ENCODE measurements at places on chromosomes 5 and 9. TPM values are rescaled to one million over a fixed set of nuclear protein-coding genes. Genes with fewer than 3 reads are reported as not detected.
A peak's percentile ranks its signal among the peaks of the same experiment; 100 is the strongest.

- no peak for DNase-seq
These were observed 94.2 kb upstream of the IFNK start for GRCh38 chr9:27429917-27430316.

DNA sequence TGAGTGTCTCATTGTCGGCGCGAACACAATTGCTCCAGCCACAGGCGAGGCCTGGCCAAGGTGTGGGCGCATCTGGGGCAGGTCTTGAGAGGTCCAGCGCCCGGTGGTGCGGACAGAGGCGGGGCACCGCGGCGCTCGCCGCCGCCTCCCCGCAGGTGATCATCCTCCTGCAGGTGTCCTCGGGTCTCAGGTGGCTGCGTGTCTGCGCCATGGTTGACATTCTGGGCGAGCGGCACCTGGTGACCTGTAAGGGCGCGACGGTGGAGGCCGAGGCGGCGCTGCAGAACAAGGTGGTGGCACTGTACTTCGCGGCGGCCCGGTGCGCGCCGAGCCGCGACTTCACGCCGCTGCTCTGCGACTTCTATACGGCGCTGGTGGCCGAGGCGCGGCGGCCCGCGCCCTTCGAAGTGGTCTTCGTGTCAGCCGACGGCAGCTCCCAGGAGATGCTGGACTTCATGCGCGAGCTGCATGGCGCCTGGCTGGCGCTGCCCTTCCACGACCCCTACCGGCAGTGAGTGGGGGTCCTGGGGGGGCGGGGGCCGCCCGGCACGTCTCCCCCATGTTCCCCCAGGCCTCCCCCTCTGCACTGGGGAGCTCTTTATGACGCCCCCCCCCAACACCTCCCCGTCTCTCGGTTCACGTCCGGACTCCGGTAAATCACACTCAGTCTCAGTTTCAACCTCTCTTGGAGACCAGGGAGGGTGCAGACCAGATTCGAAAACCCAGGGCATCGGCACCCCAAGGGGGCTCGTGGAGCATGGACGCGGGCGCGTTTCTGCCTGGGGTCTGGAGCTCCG lies 446 bp downstream of the NXNL2 start:
- peak; percentile 66 for DNase-seq

GRCh38 chr9:124771867-124772679 lies 962 bp upstream of the NR6A1 start:
- DNase-seq, result peak; percentile 75

DNA sequence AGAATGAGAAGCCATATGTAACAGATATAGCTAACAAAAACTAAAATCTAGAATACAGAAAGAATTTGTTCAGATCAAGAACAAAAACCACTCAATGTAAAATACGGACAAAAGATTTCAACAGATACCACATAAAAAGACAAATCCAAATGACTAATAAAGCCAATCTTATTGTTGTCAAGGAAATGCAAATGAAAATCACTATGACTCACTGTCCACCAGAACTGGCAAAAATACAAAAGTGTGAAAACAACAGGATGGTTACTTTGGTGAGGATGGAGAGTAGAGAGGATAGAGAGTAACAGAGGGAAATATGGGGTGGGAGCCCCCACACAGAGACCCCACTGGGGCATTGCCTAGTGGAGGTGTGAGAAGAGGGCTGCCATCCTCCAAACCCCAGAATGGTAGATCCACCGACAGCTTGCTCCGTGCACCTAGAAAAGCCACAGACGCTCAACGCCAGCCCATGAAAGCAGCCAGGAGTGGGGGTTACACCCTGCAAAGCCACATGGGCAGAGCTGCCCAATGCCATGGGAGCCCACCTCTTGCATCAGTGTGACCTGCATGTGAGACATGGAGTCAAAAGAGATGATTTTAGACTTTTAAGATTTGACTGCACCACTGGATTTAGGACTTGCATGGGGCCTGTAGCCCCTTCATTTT lies 15.2 kb upstream of the RHOBTB3 start:
- DNase-seq, result no peak

GRCh38 chr5:150778517-150779396 lies at the start of gene SMIM3:
Gene SMIM3, plus strand, starts transcription at chr5:150778757. Its CDS starts 16,684 bp downstream, at chr5:150795441.
- peak; percentile 87 for DNase-seq

DNA sequence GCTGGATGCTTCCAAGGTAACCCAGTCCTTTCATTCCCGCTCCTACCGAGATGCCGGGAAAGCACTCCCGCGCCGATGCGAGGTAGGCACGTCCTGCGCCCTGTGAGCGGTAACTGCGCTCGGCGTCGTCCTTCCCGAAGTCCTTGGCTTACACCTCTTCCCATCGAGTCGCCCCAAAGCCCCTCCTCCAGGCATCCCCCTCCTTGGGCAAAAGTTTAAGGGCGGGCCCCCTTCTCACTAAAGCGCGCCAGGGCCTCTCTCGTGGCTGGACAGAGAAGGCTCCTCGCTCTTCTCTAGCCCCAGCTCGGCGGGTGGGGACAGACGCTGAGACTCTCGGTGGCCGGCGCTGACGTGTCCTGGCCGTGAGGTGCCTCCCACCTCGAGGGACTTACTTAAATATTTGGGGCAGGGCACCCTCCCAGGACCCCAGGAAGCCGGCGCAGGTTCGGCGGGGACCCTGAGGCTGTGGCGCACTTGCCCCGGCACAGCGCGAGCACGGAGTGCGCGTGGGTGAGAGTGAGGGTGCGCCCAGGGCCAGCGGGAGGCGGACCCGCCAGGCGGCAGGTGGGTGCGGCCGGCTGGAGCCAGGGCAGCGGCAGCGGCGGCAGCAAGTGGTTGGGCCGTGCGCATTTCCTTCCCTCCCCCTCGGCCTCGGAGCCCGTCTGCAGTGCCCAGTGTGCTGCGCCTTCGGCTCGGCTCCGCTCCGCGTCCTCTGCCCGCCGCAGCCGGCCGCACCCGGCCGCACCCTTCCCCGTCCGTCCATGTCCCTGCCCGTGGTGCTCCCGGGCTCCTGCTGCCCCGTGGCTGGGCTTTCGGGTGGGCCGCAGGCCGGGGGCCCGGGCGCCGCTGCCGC lies at the start of gene ENTREP1:
Gene ENTREP1, plus strand, starts transcription at position 667 of the 853 bp plus-strand sequence. Its CDS starts 95 bp downstream, at position 762.
- peak; percentile 61 for DNase-seq

DNA sequence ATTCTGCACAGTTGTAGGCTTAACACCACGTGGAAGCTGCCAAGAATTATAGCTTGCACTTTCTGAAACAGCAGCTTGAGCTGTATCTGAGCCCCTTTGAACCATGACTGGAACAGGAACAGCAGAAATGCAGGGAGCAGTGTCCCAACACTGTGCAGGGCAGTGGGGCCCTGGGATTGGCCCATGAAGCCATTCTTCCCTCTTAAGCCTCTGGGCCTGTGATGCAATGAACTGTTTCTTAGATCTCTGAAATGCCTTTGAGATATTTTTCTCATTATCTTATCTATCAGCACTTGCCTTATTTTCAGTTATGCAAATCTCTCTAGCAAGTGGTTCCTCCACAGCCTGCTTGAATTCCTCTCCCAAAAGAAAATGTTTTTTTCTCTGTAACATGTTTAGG lies 87.0 kb upstream of the MTAP start:
- DNase-seq, result no peak

GRCh38 chr9:133914442-133915342 lies 77.4 kb downstream of the VAV2 start:
- DNase-seq, result no peak

- no peak for DNase-seq
These were observed 43.4 kb downstream of the PPP1R2B start for GRCh38 chr5:156893517-156893916.

DNA sequence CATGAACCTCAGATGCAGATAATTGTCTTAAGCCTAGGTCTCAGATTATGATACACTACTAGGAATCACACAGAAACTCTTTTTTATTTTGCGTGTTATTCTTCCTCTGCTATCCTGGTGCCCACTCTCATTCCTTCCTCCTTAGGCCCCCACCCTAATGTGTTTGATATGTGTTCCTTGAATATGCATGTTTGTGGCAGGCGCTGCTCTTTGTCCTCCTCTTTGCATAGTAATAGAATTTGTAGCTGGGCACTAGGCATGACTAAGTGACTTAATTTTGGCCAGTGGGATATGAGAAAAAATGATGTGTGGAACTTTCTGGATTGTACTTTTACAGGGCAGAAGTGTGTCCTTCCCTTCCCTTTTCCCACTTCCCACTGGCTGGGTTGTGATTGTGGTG lies 345.1 kb downstream of the RAB3C start:
- DNase-seq, result no peak

DNA sequence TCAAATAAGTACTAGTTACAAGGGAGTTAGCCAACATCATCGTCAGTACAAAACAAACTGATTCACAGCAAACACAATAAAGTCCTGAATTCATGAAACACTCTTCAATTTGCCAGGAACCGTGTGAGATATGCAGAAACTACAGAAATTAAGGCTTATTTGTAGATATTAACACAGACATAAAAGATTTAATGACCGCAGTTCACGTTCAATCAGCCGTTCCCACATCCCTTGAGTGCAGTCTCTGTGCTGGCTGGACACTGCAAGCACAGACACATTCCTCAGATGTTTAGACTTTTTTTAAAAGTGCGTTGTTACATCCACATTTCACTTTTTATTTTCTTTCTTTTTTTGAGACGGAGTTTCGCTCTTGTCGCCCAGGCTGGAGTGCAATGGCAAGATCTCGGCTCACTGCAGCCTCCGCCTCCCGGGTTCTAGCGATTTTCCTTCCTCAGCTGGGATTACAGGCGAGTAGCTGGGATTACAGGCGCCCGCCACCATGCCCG lies 566 bp upstream of the CEP78 start:
- no peak for DNase-seq

GRCh38 chr9:35898337-35898736 lies 7.7 kb upstream of the HRCT1 start:
- DNase-seq, result no peak

DNA sequence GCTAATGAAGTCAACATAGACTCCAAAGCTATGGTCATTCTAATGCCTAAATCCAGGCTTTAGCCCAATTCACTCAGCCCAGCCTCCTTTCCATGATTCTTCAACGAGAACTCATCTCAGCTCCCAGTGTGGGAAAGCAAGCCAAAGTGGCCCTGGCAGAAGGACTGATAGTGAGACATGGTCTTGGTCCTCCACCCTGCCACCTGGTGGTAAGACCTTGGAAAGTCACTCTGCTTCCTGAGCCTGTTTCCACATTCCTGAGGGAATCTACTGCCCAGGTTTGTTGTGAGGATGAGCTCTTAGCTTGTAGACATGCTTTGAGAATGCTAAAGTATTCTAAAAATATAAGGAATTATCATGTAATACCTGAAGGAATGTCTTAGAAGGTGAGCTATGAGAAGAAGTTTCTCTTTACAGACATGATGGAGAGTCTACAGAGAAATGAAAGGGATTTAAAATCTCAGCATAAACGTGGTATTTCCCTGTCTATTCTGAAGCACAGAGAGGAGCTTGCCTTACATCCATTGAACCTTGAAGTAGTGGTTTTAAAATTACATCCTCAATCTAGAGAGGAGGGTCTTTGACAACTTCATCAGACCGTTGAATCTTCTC lies 173.5 kb downstream of the TRIM32 start:
- peak; percentile 19 for DNase-seq

DNA sequence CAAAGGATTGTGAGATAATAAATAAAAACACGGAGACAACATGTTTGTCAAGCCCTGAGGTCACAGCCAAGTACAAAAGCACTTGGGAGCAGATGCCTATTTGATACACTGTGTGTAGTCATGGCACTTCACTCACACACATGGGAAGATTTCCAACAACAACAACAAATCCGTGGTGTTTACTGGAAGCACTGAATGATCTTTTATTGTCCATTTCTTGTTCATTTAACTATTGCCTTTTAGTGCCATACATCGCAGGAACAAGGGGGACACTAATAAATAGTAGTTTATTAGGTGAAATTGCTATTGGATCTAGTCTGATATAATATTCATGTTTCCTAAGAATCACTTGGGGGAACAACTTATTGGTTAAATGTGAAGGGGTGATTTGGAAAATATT lies 20.4 kb upstream of the GDNF start:
- DNase-seq, result no peak

GRCh38 chr5:79611046-79611829 lies 1.0 kb upstream of the TENT2 start:
- DNase-seq, result no peak

- no peak for DNase-seq
These were observed 16.8 kb downstream of the PHF2 start for GRCh38 chr9:93593144-93593658.

ZDHHC11 gene
- total RNA-seq, result 6.0 TPM

FAM221B gene
- total RNA-seq, result not detected

NDUFAF2 gene
- 24.8 TPM for total RNA-seq
